ENCODE measurements at places on chromosomes 1 and 21.

DNA sequence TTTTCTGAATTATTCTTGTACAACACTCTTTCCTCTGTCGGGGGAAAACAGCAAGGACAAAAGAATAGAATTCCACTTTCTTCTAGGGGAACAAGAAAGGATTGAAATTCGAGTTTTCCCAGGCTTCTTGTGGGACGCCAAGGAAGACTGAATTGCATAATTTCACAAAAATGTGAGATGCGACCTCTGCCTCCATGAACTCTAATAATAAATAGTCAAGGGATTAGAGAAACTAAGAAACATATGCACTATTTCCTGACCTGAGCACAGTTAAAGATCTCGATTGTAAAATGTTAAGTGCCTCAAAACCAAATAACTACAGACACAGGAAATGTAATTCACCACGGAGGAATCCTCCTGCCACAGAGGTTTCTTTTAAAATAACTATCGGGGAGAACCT is 117.3 kb upstream of the MARK1 start:
- no peak for DNase-seq

DNA sequence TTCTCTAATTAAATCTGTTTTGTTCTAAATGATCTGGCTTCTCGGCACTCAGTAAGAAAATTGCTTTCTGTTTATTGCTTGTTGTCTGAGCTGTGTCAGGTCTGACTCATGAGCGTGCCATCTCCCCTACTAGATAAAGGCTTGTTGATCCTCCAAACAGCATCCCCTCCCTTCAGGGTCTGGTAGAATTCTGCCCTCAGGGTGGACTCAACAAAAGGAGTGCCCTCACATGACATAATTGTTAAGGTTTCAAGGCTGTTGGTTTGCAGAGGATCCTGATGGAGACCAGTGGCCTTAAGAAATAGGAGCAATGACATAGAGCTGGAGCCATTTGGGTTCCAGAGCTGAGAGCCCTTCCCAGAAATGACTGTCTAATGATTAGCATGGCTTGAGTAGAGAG is 36.0 kb upstream of the ATP2B4 start:
- DNase-seq, result no peak

DNA sequence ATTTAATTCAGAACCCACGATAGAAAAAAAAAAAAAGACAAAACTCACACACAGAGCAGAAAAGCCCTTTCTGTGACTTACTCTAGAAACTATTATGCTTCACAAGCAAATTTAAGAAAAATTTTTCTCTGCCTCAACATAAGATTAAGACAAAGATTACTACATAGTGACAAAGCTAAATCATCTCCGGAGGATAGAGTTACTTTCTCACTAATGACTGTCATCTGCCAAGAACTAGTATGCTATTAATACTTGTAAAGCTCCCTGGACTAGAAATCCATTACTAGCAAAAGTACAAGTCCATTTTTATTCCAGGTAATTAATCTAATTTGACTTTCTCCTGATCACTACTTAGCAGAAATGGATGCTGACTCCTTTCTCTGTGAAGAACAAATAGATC is 25.9 kb downstream of the GREM2 start:
- DNase-seq, result no peak

GRCh38 chr1:170518965-170519364 is 13.0 kb upstream of the GORAB start:
- no peak for DNase-seq

Data from hypothalamus (tissue), 51 donors.